ENCODE measurements at places on chromosomes 5 and 9. TPM values are rescaled to one million over a fixed set of nuclear protein-coding genes. Genes with fewer than 3 reads are reported as not detected.

The ZNF354C gene
- total RNA-seq = 5.4 TPM

The POLR3G gene
- 1.5 TPM for total RNA-seq

The ZFP2 gene
- total RNA-seq = 0.67 TPM

The DDX4 gene
- not detected for total RNA-seq

DNA sequence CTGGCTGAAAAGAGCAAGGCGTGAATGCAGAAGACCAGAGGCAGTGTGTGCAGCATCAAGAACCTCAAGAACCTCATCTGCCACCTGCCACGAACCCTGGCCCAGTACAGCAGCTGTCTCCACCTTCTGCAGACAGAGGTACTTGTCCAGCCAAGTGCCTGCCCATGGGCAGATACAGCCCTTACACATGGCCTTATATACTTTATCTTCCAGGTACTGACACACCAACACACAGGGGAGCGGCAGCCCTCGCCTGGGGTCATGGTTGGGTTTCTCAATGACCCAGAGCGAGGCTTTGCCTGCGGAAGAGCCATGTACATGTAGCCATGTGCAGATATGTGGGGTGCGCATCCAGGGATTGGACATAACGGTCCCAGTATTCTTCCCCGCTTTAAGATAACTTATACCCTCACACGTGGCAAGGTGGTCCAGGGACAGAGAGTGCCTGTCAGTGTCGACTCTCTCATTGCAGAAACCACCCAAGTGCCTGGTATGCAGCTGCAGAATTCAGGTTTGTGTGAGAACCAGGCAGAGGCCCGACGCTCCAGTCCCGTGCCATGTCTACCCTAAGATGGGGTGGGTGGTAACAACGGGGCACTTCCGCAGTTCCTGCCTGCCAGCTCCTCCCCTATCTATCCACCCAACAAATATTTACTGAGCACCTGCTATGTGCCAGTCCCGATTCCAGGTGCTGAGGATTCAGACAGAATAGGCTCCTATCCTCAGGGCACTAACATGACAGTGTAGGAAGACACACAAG, 206.9 kb downstream of the FSTL4 start:
- DNase-seq = no peak

DNA sequence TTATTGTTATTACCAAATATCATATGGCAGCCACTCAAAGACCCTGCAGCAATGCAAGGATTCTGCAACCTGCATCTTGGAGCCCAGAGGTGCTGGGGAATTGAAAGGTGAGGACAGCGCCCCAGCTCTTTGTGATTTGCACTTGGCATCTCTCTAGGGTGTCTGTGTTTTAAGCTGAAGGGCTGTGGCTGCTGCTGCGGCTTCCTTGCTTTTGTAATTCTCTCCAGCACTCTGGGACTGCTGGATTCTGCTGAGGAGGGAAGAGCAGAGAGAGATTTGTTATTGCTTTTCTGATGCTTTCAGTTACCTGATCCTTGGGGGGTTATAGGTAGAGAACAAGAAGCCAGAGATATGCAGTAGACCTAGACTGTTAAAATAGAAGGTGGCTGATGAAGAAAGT, 562.4 kb downstream of the EBF1 start:
- no peak for DNase-seq

GRCh38 chr9:95522871-95523370, 6.2 kb upstream of the PTCH1 start:
- DNase-seq = no peak

DNA sequence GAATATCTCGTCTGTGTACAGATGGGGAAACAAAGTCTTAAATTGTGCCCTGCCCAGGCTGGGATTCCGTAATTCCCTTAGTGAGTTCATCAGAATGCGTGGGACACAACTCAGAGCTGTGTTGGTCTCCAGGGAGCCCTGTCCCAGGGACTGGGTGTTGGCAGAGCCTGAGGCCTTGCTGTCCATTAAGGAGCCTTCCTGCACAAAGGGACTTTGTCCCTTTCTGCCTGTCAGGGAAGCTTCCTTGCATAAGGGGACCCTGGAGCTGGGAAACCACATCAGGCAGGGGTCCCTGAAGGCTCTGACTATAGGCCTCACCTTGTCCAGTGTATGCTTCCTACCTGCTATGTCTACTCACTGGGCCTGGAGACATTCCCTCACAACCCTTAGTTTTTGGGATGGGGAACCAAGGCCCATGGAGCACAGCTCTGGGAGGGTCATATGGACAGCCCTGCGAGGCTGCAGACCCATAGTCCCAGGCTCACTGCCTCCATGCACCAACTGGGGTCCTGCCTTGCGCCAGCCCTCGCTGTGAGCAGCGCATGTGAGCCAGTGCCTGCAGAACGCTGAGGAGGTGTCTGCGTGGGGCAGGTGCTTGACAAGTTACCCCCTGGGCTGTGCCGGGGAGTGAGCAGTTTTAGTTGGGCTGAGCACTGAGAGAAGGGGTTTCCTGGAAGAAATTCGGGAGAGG, 1.6 kb downstream of the CARD19 start:
- DNase-seq = no peak

DNA sequence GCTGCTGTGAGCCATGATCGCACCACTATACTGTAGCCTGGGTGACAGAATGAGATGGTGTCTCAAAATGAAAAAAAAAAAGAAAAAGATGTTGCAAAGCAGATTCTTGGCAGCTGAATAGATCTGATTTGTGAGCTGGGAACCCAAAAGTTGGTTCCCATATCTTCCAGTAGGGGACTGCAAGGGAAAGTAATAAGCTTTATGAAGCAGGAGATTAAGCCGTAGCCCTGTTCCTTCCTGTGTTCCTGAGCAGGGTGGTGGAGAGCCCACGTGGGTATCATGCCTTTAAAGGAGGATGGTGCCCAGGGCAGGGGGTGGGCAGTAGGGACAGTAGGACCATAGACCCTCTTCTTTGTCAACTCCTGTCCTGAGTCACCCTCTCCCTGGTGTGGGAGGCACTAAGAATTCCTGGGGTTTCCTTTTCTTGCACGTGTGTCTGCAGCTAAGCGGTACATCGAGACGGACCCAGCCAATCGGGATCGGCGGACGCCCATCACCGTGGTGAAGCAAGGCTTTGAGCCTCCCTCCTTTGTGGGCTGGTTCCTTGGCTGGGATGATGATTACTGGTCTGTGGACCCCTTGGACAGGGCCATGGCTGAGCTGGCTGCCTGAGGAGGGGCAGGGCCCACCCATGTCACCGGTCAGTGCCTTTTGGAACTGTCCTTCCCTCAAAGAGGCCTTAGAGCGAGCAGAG, 37.9 kb downstream of the STOM start:
- no peak for DNase-seq

DNA sequence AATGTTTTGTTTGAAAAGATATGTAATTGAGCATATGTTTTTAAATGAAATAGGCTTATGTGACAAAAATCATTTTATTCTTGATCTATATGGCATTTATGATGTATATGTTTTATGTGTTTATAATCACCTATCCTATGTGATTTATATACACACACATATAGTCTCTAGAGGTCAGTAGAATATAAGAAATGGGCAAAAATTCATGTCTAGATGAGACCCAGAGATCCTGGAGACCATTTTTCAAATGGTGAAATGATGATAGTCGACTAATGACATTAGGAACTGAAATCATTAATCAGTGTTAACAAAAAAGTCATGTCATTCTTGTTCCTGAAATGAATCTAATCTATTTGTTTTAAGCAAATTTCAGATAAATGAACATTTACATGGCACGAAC, 709.2 kb upstream of the WWC1 start:
- no peak for DNase-seq

DNA sequence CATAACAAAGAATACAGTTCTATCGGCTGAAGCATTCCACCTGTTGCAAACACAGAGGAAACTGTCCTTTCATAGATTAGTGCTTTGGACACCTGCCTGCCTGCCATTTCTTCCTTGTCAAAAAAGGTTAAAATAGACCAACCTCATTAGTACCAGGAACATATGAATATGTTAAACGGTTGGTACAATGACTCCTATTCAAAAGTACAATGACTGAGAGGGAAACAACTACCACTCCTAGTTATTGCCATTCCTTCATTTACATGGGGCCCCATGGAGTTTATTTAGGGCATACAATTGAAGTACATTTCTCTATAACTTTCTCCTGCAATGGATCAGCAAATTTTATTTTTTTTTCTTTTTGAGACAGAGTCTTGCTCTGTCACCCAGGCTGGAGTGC, 77.4 kb upstream of the PIP5K1B start:
- no peak for DNase-seq

The PELO gene
- 22.5 TPM for total RNA-seq

GRCh38 chr9:101738566-101739183, at the start of gene GRIN3A:
TSS of gene GRIN3A (minus strand) at chr9:101738647. CDS start at chr9:101737979, 668 bp downstream.
- DNase-seq = peak; percentile 50

DNA sequence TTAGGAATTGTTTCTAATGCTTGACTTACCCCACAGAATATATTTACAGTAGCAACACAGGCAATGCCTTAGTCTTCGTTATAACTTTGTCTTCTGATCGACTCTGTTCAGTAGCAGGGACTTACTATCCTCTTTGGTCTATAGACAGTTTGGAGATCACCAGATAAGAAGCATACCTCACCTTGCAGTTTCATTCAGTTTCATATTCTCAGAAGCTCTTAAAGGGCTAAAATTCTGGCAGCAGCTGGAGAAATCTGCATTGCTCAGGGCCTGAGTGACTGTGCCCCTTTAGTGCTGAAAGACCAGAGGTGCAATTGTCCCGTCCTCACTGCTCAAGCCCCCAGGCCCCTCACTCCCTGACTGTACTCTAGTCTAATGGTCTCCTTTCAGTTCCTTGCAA, 26.0 kb downstream of the ZBTB43 start:
- DNase-seq = no peak
